ENCODE measurements at places on chromosomes 2 and 18.

DNA sequence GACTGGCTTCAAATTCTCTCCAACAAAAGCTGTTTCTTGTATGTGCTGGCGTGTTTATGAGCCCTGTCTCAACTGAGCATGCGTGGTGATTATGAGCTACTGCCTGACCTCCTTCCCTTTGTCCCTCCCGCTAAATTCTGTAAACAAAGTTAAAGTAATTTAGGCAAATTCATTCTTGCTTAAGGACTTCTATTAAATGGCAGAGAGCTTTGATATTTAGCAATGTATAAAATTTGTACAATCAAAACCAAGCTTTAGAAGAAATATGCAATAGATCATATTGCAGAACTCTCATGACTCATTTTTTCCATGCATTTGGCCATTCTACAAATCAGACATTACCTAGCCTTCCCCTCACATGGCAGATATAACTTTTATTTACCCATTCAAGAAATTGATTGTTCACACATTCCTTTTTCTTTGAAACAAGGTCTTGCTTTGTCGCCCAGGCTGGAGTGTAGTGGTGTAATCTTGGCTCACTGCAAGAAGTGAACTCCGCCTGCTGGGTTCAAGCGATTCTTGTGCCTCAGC, 18.2 kb downstream of the IGFBP2 start:
- DNase-seq: no peak

DNA sequence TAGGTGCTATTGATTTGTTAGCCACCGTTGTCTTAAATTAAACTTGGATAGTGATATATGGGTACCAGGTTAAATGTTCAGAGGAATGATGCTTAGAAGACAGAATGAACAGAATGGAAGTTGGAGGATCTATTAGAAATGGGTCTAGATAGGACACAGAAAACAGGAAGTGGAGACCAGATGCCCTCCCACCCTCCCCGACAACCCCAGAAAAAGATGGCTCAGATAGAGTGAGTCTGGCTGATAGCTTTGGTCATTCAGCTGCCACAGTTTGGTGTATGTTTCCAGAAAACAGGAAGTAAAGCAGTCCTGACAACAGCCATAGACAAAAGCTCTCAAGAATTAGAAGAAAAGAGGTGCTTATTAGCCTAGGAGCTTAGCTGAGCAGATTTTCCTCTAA, 71.5 kb upstream of the DSG1 start:
- no peak for DNase-seq

GRCh38 chr2:72204156-72204785, 56.6 kb upstream of the CYP26B1 start:
- no peak for DNase-seq

DNA sequence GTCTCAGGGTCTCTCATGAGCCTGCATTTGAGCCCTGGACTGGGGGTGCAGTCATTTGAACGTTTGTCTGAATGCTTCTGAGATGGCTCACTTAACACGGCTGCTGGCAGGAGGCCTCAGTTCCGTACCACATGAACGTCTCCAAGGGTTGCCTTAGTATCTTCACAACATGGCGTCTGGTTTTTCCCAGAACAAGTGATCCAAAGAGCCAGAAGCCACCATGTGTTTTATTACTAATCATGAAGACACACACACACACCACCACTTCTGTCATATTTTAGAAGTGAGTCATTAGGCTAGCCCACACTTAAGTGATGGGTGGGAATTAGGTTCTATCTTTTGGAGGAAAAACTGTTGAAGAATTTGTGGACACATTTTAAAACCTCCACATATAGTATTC, 15.0 kb upstream of the MYO1B start:
- DNase-seq: no peak

- DNase-seq: peak; percentile 6
These were observed 50.4 kb downstream of the CYP26B1 start for GRCh38 chr2:72097276-72097675.

DNA sequence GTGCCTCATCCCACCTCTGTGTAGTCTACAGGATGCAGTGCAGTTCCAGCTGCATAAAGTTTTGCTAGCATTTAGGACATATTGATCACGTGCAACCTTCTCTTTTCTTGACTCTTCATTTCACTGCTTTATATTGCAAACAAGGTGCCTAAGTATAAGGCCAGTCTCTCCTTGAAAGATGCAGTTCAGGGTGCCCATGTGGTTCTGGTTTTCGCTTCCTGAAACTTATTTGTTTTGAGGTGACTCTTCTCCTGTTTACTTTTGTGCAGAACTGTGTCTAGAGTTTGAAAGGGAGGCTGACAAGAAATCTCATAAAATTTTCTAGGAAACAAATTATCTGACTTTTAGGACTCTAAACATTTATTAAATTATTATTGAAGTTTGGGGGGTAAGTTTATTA, 189.9 kb downstream of the UBE2E3 start:
- DNase-seq: no peak

DNA sequence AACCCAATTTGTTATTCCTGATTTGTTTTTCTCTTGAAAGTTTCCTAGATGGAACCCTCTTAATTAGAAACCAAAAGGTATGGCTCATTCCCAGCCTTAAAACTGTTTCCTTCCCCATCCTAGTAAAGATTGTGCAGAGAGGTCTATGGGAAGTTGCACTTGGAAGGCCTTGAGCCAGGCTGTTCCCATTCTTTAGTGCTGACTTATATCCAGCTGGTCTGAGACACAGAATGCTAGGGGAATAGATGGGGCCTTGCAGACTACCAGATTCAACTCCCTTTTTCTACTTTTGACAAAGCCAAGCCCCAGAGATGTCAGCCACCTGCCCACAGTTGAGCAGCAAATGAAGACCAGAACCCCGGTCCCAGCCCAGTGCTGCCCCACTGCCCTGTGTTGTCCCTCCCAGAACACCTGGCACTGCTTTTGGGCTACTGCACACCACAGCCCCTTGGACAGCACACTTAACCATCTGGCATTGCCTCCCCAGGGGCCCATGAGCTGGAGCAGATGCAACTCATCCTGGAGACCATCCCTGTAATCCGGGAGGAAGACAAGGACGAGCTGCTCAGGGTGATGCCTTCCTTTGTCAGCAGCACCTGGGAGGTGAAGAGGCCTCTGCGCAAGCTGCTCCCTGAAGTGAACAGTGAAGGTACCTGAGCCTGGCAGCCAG, 98.2 kb downstream of the MRO start:
- no peak for DNase-seq

- no peak for DNase-seq
These were observed 16.1 kb downstream of the ADAM17 start for GRCh38 chr2:9539531-9539930.

- no peak for DNase-seq
These were observed 220.7 kb downstream of the CAMKMT start for GRCh38 chr2:44582363-44583008.

DNA sequence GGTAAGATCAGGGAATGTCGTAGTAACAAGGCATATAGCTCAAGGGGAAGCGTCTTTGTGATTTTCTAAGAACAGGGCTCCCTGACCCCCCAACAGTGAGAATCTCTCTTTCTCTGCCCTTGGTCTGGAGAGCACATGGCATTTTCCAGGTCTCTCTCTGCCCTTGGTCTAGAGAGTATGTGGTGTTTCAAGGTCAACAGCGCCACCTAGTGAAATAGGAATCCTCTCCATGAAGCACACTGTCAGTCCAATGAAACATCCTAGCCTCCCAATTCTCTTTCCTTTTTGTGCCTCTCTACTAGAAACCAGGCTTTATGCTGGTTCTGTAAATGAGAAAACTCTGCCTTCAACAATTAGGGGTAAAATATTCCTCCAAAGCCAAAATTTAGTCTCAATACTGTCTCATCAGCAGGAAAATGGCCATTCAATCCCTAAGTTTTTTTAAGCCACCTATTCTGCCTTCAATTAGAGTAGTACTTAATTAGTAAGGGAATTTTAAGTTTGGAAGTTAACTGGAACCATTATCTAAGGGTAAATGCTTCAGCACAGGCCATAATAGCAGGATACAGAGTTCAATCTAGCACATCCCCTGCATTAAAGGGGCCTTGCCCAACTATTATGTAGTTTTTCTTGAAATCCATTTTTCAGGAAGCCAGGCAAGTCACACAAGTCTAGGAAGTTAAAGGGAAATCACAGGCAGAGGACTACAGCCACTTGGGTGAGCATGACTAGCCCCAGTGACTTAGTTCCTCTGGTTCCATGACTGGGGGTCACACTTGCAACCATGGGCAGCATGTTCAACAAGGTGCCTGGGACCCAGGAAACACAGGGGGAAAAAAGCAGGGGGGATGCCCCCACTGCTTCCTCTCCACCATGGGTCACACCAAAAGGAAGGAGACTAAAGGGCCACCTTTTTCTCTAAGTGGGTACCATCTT, 12.4 kb downstream of the DYM start:
- DNase-seq: peak; percentile 67

DNA sequence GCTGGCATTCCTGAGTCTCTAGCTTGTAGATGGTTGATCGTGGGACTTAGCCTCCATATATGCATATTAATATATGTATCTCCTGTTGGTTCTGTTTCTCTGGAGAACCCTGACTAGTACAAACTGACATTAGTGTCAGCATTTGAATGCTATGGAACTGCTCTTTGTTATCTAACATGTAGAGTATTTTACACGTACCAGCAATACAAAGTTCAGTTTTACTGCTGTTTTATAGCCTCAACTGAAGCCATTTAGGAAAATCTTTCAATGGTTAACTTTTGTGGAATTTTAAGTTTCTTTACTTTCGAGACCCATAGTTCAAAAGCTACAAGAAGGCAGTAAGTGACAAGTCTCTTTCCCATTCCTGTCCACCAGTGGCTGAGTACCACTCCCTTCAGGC, 418.4 kb downstream of the NUP35 start:
- no peak for DNase-seq

- no peak for DNase-seq
These were observed 367.4 kb upstream of the MYT1L start for GRCh38 chr2:2698182-2699120.

GRCh38 chr2:167424221-167424620, 535.9 kb downstream of the XIRP2 start:
- DNase-seq: no peak

DNA sequence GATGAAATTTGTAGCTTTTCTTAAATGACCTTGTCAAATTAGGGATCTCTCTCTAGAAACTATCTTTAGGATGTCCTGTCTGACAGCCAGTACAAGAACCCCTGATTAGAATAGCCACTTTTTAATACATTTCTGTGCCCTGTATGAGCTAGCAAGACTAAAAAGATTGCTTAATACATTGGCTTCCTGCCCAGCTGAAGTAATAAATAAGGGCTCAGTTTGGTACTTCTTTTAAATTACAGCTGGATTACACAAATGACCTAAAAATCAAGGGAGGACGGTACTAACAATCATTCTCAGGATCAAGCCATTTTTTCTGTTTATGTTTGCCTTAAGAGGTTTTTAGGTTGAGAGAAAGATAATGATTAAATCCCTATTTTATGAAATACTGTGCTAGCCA, 11.6 kb upstream of the OLA1 start:
- no peak for DNase-seq

GRCh38 chr2:30424231-30424630, 22.8 kb upstream of the LCLAT1 start:
- no peak for DNase-seq

DNA sequence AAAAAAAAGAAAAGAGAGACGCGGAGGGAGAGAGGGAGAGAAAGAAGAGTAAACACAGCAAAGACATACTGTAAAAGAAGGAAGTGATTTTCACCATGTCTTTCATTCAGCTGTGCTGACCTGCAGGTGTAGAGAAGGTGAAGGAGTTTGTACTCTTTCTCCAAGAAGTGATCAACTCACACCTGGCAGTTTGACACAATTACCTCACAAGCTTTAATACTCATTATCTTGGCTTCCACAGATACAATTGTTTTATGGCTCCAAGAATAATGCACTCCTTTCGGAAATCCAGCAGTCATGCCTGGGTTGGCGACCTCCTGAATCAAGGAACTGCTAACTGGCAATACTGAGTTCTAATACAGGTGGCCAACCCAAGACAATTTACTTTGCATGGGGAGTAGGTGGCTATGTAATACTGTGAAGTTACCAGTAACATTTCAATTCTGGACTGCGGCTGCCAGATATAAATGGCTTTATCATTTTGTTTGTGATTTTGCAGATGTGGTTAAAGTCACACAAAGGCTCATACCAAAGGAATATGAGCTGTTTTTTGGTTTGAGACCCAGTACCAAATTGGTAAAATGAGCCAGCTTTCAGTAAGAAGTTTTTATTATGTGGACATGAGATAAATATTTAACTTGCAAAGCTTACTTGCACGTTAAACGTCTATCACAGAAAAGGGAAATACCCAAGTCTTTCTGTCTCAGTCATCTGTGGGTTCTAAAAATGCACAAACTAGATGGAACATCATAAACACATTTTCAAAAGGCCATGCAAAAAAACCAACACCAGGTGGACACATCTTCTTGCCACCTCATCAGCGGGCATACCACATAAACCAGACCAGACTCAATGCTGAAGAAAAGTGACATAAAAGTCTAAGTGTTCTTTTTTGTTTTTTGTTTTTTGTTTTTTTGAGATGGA, 69.3 kb downstream of the NCKAP5 start:
- DNase-seq: no peak

- DNase-seq: no peak
These were observed 194.4 kb downstream of the RPIA start for GRCh38 chr2:88885679-88886416.

DNA sequence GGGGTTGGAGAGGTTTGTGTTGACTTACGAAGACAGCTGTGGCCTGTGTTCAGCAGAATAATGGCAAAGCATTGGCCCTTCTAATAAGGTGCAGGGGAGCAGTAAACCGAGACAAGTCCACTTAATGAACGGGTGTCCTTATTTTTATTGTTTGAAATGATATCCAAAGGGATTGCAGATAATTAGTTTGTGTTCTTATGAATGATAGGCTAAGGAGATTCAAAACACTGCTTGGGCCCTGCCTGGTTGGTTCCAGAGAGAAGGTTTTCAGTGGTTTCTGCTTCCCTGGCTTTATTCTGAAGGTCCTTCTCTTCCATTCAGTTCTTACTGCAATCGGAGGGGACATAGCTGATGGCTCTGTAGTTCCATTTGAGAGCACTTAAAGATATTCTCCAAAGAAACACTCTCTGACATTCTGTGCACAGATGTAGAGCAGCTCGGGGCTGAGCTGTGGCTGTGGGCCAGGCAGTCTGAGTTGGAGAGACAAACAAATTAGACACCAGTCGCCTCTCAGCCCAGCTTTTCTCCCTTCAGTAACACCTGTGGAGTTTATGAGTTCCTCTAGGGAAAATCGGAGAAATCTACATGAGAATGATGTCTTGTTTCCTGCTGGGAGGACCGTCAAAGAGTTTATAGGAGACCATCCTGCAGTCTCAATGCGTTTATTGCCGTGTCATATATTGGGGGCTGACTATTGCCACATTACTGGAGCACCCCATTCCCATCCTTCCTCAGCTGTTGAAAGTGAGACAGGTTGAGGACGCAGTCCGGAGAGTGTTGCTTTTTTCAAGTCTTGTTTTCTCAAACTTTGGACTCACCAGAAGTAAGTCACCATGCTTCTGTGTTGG, 6.5 kb downstream of the GREB1 start:
- DNase-seq: no peak

- no peak for DNase-seq
These were observed 207.4 kb upstream of the NRP2 start for GRCh38 chr2:205474741-205475415.

DNA sequence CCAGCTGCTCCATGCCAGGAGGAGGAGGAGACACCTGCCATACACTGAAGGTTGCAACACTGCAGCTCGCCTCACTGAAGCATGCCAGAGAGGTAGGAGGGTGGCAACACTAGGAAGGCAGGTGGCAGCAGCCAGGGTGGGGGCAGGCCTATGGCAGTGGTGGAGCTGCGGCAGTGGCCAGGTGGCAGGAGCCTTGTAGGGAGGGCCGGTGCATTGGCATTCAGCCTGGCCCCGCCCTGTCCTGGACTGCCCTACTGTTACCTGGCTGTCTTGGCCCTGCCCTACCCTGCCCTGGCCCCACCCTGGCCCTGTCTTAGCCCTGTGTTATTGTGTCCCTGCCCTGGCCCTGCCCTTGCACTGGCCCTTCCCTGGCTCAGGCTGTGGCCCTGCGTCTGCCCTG, 7.4 kb upstream of the ANKRD62 start:
- no peak for DNase-seq
